Activated T-helper 1 cell treated with anti-CD3 and anti-CD28 coated beads, Interleukin-2, amount 50 U/mL, for 16 hours (primary cell): ENCODE measurements at places on chromosomes 5 and 9.

DNA sequence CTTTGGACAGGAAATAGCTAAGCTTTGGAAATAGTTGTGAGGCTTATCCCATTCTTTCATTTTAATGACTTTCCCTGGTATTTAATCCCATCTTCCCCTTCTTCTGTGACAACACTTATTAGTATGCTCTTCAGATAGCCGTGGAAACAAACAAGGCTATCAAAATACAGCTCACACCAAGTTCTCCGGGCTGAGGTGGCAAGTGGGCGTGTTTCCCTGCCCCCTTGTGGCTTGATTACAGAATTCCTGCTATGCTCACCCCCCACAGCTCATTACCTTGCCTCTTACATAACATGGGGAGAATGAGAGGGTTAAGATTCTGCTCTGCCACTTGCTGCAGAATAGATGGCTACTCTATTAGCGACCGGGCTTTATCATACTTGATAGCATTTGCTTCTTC lies 437.1 kb upstream of the TLE4 start:
- DNase-seq = no peak

GRCh38 chr5:177382423-177383029 lies 1.7 kb upstream of the SLC34A1 start:
- no peak for DNase-seq

GRCh38 chr9:79014929-79015699 lies 556.7 kb upstream of the TLE4 start:
- DNase-seq = no peak

GRCh38 chr9:76216161-76216649 lies 178.0 kb downstream of the RFK start:
- DNase-seq = no peak

DNA sequence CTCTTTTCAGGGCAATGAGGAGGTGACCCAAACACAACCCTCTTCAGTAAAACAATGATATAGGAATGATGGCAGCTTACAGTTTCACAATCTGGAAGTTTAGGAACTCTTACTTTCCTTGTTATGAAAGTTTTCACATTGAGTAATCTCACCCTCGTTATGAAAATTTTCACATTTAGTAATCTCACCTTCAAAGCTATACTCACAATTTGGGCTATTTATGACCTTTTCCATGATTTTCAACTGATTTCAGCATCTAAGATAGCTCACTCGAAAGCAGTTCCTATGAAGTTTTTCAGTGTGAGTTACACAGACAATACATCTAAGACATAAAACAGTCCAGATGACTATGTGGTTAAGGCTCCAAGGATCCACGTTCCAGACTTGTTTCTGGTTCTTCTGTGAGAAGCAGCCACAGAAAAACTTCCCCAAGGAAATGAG lies 57.1 kb downstream of the FOXD1 start:
- DNase-seq = no peak

- no peak for DNase-seq
Observed at GRCh38 chr5:129945028-129945427, 40.8 kb downstream of the CHSY3 start.

DNA sequence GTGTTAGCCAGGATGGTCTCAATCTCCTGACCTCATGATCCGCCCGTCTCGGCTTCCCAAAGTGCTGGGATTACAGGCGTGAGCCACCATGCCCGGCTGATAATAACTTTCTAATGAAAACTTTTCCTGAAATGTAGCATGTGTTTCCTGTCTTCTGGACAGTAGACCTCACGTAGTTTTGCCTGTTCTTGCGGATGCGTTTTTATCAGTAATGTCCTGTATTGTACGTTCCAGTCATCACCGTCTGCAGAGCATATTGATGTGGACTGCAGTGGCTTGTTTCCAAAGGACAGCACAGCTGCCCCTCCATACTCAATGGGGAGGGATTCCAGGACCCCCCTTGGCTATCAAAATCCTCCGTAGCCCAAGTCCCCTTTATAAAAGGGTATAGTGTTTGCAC lies 12.8 kb downstream of the EXOC3 start:
- DNase-seq = no peak

DNA sequence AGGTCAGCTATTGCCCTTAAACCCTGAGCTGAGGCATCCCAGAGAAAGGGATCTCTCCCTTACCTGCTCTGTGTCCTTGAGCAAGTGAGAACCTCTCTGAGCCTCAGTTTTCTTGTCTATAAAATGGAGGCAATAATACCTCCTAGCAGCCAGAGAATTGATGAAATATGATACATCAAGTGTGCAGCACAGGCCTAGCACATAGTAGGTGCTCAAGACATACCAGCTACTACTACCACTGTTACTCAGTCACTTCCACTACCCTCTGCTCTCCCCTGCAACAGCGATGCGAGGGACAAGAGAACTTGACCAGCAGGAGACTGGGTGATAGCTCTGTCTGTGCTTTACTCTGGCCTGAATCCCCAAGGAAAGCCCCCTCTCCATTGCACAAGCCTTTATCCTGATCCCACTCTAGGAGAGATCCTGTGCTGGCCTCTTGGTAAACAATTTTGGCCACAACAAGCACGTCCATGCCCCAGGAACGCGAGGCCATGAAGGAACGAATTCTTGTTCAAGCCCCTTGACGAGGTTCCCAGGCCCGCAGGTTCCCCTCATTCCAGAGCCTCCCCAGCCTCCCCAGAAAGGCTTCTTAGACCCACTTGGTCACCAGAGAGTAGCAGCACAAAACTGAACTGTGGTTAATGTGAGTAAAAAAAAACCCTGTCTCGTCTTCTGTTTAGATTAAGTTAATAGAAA lies 39.4 kb downstream of the LRSAM1 start:
- DNase-seq = no peak

- no peak for DNase-seq
Observed at GRCh38 chr5:114838937-114839336, 330.8 kb downstream of the TRIM36 start.

DNA sequence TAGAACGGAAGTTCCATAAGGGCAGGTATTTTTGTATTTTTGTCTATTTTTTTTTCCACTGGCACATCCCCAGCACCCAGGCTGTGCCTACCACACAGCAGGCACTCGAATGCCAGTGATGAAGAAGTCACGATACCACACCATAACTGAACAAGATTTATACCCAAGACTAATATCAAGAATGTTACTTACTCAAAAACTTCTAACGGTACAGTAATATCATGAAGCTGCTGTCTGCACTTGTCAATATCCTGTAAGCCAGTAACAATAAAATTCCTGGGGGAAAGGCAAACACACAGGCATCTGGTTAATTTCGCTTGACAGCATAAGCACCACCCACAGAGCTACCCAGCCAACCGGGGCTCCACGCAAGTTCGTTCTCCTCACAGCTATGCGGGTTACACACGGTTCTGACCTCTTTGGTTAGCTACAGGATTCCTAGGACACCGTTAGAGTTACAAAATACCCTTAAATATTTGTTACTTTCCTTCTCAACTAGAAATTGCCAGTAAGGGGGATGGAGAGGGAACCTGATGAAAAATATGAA lies 1.3 kb downstream of the MED10 start:
- no peak for DNase-seq

GRCh38 chr5:41156739-41157138 lies 56.6 kb downstream of the C6 start:
- DNase-seq = no peak

DNA sequence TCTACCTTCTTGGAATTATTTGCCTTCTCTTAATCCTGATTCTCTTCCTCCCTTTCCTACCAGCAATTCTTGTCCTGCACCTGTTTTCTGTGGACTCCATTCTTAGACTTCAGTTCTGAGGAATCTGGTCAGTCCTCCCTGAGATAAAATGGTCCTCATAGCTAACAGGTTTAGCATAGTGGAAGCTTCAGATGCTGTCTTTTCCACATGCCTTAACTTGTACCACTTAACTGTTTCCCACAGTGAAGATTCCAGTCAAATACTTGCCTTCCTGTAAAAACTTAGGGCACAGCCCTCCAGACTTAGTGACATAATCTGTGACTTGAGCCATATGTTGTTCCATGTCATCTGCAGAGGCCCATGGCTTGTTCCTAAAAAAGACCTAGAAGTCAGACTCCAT lies 261.3 kb downstream of the CWC27 start:
- DNase-seq = no peak

- DNase-seq = no peak
Observed at GRCh38 chr9:134724912-134725604, 83.5 kb downstream of the COL5A1 start.

- DNase-seq = no peak
Observed at GRCh38 chr9:14654932-14655331, 38.3 kb downstream of the ZDHHC21 start.

DNA sequence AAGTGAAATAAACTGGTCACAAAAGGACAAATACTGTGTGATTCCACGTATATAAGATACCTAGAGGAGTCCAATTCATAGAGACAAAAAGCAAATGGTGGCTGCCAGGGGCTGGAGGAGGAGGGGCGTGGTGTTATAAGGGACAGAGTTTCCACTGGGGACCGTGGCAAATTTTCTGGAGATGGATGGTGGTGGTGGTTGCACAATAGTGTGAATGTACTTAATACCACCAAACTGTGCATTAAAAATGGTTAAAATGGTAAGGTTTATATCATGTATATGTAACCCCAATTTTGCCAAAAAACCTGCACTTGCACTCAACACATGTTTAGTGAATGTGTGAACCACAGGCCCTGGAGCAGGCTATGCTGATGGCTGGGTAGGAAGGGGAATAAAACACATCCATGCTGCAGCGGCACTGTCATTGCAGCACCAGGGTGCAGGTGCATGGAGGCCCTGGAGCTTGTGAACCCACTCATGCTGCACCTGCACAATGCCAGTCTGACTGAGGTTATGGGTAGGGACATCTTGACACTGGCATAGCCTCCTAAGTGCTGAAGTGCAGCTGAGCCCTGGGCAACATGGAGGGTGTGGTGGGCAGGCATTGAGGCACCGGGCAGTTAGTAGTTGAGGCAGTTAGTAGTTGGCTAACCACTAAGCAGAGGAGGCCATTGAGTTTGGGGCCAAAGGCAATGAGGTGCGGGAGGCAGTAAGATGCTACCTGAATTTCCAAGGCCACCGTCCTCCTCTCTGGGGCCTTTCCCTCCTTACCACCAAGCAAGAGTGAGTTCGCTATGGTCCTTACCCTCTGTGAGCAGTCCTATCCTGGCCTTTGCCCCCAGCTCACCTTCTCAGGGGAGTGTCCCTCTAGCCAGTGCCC lies 3.5 kb upstream of the PHF2 start:
- DNase-seq = no peak

GRCh38 chr5:125117566-125117965 lies 371.1 kb upstream of the ZNF608 start:
- no peak for DNase-seq

- no peak for DNase-seq
Observed at GRCh38 chr5:12367973-12368372, 463.7 kb upstream of the CTNND2 start.

DNA sequence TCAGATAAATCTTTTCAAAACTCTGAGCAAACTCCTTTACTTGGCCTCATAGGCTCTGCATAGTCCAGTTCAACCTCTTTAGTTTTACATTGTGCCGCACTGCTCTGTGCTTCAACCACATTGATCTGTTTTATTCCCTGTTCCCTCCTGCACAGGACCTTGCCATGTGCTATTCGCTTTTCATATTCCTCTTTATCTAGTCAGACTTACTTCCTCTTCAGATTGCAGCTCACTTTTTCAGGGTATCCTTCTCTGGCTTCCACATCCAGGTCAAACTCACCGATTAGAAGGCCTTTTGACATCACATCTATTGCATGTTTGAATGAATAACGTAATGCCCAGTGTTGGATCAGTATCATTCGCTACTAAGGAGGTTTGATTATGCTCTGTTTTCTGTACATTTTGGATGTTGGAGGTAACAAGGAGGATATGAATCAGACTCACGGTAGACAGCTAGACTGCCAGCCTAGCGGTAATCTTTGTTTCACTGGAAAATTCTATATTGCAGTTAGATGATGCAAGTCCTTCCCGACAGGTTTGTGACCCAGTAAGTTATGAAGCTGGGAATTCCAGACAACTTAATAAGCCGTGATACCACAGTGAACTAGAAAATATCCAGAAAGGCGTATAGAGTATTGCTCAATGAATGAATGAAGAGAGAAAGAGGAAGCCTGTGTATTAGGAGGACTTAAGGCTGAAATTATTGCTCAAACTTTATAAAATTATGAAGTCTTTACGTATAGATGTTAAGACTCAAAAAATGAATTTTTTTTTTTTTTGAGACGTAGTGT lies 65.7 kb downstream of the IQGAP2 start:
- DNase-seq = no peak

DNA sequence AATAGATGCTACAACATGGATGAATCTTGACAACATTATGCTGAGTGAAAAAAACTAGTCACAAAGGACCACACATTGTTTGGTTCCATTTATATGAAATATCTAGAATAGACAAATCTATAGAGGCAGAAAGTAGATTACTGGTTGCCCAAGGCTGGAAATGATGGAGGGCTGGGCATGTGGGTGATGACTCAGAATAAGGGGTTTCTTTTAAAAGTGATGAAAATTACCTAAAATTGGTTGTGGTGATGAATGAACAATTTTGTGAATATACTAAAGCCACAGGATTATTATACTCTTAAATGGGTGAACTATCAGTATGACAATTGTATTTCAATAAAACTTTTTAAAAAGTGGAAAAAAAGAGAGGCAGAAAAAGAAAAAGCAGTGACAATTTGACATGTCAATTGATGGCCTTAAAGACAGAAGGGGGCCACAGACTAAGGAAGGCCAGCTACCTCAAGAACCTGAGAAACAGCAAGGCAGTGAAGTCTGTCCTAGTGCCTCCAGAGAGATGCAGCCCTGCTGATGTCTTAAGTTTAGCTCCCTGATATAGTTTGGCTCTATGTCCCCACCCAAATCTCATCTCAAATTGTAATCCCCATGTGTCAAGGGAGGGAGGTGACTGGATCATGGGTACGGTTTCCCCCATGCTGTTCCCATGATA lies 182.7 kb downstream of the PIK3R1 start:
- no peak for DNase-seq

- DNase-seq = no peak
Observed at GRCh38 chr5:911601-912000, 18.9 kb downstream of the TRIP13 start.

GRCh38 chr5:136054142-136055019 lies 25.6 kb downstream of the TGFBI start:
- no peak for DNase-seq

- DNase-seq = no peak
Observed at GRCh38 chr5:112647428-112647827, 90.3 kb upstream of the APC start.

DNA sequence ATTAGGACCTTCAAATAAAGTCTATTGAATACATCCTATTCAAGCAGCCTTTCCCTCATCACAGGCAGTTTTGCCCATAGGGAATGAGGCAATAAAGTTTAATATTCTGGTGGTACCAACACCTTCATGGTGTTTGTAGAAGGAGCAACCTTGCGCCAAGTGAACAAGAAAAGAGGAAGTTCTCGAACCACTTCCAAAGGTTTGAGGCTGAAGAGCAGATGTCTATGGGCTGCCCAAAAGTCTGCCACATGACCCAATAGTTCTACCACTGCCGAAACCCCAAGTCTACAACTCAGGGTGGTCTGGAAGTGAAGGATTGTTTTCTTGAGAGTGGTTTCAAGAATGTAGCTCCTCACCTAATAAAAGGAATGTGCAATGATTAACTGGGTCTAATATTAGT lies 123.1 kb downstream of the NPR3 start:
- DNase-seq = no peak
